ENCODE measurements at places on chromosomes 13 and 19.

GRCh38 chr19:16417660-16418596 is 53.8 kb downstream of the EPS15L1 start:
- H3K27me3 ChIP-seq: no peaks in the 10 kb centered on the region
- H3K4me1 ChIP-seq: no peaks in the 10 kb centered on the region
- no peak overlapping the region for H3K4me3 ChIP-seq
- peak; percentile 78 for DNase-seq
- H3K36me3 ChIP-seq: peaks cover 3% of the 10 kb centered on the region

DNA sequence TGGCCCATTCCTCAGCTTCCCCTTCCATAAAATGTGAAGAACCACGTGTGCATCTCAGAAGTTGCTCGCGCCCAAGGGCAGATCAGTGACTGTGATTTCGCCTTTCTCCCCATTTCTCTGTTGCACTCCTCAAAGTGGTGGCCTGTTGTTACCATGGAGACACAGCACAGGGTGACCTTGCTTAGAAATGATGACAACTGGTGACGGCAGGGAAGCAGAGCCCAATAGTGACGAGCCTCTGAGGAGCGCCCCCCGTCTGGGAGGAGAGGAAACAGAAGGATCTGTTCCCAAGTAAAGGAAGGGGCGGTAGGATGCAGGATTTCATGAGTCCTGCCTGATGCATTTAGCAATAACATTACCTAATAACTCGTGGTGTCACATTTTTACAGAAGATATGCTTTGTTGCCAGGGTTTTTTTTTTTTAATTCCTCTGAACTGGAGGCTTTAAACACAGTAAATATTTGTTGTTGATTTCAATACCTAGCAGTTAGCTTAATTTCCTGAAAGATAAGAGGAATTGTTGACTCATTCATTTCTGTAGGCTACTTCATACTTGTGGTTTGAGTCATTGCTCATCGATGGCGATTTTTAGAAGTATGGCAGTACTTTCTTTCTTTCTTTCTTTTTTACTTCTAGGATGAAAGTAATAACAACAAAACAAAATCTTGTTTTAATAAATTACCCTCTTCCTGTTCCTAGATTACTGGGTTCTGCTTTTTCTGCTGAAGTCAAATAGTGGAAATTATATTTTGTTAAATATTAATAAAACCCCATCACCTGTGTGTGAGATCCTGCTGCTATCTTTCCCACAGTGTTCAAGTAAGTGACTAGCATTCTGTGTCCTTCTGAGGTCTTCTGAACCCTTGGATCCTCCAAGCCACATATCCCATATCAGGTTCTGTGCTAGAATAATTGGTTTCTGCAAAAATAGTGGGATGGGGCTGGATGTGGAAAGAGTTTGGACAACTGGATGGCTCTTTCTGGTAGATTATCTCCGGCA is 36.0 kb downstream of the MBNL2 start:
- H3K27me3 ChIP-seq: no peaks in the 10 kb centered on the region
- H3K4me3 ChIP-seq: peak overlapping the region; percentile 44
- no peaks in the 10 kb centered on the region for H3K36me3 ChIP-seq
- peak overlapping the region; percentile 98 for H3K27ac ChIP-seq
- DNase-seq: peak; percentile 91

- no peak overlapping the region for H3K27ac ChIP-seq
- H3K4me1 ChIP-seq: no peaks in the 10 kb centered on the region
- H3K27me3 ChIP-seq: no peaks in the 10 kb centered on the region
- H3K36me3 ChIP-seq: no peaks in the 10 kb centered on the region
- H3K4me3 ChIP-seq: no peak overlapping the region
Observed at GRCh38 chr13:29693275-29693945, 97.9 kb upstream of the SLC7A1 start.

DNA sequence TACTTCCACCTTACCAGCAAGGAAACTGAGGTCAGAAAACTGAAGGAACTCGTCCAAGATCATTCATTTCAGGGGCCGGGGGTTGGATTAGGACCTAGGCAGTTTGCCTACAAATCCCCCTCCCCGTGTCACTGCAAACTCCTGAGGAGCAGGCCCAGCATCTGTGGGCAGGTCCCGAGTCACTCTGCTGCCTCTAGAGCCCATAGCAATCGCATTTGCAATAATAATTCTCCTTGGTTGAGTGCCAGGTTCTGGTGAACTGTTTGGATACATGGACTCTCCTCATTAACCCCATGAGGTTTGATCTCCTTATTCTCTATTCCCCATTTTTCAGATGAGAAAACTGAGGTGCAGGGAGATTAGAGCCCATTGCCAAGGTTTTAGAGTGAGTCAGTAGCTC is 903 bp downstream of the PIN1 start:
- peak overlapping the region; percentile 94 for H3K4me3 ChIP-seq
- H3K36me3 ChIP-seq: no peaks in the 10 kb centered on the region
- 0 out of 2 replicates have a peak, but pooled peaks cover 7% of the 10 kb centered on the region for H3K4me1 ChIP-seq

GRCh38 chr19:2675892-2676291 is 26.6 kb downstream of the GNG7 start:
- no peak overlapping the region for H3K27ac ChIP-seq
- H3K4me3 ChIP-seq: no peak overlapping the region
- H3K4me1 ChIP-seq: no peaks in the 10 kb centered on the region

GRCh38 chr13:66087269-66087710 is 1142.8 kb downstream of the PCDH9 start:
- H3K27me3 ChIP-seq: no peaks in the 10 kb centered on the region
- no peaks in the 10 kb centered on the region for H3K4me1 ChIP-seq
- no peak for DNase-seq
- H3K27ac ChIP-seq: no peak overlapping the region
- H3K36me3 ChIP-seq: no peaks in the 10 kb centered on the region

DNA sequence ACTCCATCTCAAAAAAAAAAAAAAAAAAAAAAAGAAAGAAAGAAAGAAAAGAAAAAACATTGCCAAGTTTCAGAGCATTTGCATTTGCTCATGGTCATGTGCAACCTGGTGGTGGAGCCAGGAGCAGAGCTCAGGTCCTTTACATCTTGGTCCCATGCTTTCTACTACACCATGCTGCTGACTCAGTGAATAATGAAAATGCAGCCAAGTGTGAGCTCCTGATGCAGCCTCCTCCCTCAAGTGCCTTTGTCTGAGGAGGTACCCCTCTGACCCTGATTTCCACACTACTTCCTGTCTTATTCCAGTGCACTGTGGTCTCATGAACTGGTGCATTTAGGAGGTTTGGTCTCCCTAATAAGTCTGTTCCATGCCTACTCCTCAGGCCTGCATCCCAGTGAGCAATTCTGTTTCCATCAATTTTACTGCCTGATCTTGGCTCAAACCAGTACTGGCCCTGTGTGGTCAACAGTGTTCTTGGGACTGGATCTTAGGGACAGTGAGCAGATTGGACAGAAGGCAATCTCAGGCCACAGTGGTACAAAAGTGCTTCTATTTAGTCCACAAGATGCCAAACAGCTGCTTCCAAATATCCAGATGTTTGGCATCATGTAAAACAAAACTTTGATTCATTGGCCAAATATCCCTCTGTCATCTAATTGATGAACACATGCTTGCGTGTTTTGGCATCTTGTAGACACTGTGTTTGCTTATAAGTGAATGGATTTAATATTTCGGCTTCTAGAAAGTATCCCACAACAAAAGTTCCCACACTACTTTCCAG is 28.8 kb upstream of the LRCH1 start:
- H3K4me3 ChIP-seq: no peak overlapping the region
- peak; percentile 41 for DNase-seq
- no peak overlapping the region for H3K27ac ChIP-seq

DNA sequence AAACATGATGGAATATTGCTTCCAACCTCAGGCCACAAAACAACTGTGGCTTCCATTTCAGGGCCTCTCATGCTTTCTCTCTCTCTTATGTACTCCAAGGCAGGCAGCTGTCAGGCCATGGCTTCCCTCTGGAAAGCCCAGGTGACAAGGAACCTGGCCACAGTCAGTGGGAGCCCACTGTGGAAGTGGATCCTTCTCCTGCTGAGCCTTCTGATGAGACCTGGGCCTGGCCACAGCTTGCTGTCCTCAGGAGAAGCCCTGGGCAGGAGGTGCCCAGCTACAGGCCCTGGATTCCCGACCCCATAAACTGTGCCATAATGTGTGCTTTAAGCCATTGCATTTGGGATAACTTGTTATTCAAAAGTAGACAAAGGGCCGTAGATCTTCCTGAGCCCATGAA is 71.2 kb downstream of the SPACA7 start:
- H3K27me3 ChIP-seq: peaks cover 22% of the 10 kb centered on the region
- no peaks in the 10 kb centered on the region for H3K4me1 ChIP-seq
- H3K36me3 ChIP-seq: no peaks in the 10 kb centered on the region
- H3K4me3 ChIP-seq: no peak overlapping the region

DNA sequence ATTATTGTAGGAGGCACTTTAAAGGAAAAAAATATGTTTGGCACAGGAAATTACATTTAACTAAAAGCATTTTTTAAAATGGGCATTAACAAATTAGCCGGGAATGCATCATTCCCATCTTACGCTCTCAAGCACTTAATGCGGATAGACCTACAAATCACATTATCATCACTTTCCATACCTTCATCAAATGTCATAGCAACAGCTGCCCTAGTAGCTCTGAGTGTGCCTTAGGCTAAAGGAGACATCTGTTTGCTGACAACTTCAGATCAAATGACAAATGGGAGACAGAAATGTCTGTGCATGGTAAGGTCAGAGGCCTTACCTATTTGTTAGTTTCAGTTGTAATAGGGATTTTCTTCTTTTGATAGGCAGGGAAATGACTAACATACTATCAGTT is 773.2 kb upstream of the SLC10A2 start:
- H3K4me1 ChIP-seq: no peaks in the 10 kb centered on the region
- H3K36me3 ChIP-seq: no peaks in the 10 kb centered on the region
- no peak overlapping the region for H3K4me3 ChIP-seq
- H3K27me3 ChIP-seq: no peaks in the 10 kb centered on the region
- no peak for DNase-seq

DNA sequence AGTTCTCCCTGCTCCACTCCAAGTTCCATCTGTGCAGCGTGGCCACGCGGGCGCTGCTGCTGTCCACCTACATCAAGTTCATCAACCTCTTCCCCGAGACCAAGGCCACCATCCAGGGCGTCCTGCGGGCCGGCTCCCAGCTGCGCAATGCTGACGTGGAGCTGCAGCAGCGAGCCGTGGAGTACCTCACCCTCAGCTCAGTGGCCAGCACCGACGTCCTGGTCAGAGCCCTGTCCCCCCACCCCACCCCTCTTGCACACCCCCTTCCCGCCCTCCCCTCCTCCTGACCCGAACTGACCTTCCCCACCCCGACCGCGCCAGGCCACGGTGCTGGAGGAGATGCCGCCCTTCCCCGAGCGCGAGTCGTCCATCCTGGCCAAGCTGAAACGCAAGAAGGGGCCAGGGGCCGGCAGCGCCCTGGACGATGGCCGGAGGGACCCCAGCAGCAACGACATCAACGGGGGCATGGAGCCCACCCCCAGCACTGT is 11.6 kb downstream of the FUZ start:
- no peaks in the 10 kb centered on the region for H3K27me3 ChIP-seq
- H3K4me3 ChIP-seq: peak overlapping the region; percentile 42
- DNase-seq: no peak

- H3K4me3 ChIP-seq: no peak overlapping the region
- peaks cover 5% of the 10 kb centered on the region for H3K4me1 ChIP-seq
- DNase-seq: no peak
Observed at GRCh38 chr19:16043156-16043757, 33.0 kb upstream of the TPM4 start.

GRCh38 chr13:104847922-104848321 is 1687.5 kb downstream of the EFNB2 start:
- DNase-seq: no peak
- no peaks in the 10 kb centered on the region for H3K4me1 ChIP-seq
- no peaks in the 10 kb centered on the region for H3K27me3 ChIP-seq
- no peak overlapping the region for H3K4me3 ChIP-seq

- H3K27ac ChIP-seq: peak overlapping the region; percentile 66
- H3K36me3 ChIP-seq: no peaks in the 10 kb centered on the region
- peak overlapping the region; percentile 36 for H3K4me3 ChIP-seq
- no peaks in the 10 kb centered on the region for H3K27me3 ChIP-seq
- H3K4me1 ChIP-seq: peaks cover 24% of the 10 kb centered on the region
Observed at GRCh38 chr13:26561067-26561466, 3.6 kb downstream of the WASF3 start.

GRCh38 chr13:92459306-92459705 is 767.3 kb upstream of the GPC6 start:
- no peak overlapping the region for H3K27ac ChIP-seq
- H3K4me3 ChIP-seq: no peak overlapping the region
- H3K27me3 ChIP-seq: no peaks in the 10 kb centered on the region
- no peaks in the 10 kb centered on the region for H3K36me3 ChIP-seq
- H3K4me1 ChIP-seq: no peaks in the 10 kb centered on the region
- no peak for DNase-seq

- H3K27ac ChIP-seq: no peak overlapping the region
- H3K36me3 ChIP-seq: no peaks in the 10 kb centered on the region
- no peaks in the 10 kb centered on the region for H3K4me1 ChIP-seq
- H3K4me3 ChIP-seq: no peak overlapping the region
- H3K27me3 ChIP-seq: no peaks in the 10 kb centered on the region
Observed at GRCh38 chr13:20559659-20560356, 7.1 kb upstream of the IFT88 start.

- no peaks in the 10 kb centered on the region for H3K27me3 ChIP-seq
- H3K27ac ChIP-seq: no peak overlapping the region
- H3K4me1 ChIP-seq: no peaks in the 10 kb centered on the region
- DNase-seq: no peak
- H3K4me3 ChIP-seq: no peak overlapping the region
Observed at GRCh38 chr19:54607785-54608150, 14.3 kb downstream of the LILRA1 start.

GRCh38 chr13:42899266-42899665 is 92.8 kb downstream of the EPSTI1 start:
- H3K27ac ChIP-seq: no peak overlapping the region
- peaks cover 5% of the 10 kb centered on the region for H3K4me1 ChIP-seq
- H3K36me3 ChIP-seq: no peaks in the 10 kb centered on the region
- DNase-seq: no peak
- no peak overlapping the region for H3K4me3 ChIP-seq

DNA sequence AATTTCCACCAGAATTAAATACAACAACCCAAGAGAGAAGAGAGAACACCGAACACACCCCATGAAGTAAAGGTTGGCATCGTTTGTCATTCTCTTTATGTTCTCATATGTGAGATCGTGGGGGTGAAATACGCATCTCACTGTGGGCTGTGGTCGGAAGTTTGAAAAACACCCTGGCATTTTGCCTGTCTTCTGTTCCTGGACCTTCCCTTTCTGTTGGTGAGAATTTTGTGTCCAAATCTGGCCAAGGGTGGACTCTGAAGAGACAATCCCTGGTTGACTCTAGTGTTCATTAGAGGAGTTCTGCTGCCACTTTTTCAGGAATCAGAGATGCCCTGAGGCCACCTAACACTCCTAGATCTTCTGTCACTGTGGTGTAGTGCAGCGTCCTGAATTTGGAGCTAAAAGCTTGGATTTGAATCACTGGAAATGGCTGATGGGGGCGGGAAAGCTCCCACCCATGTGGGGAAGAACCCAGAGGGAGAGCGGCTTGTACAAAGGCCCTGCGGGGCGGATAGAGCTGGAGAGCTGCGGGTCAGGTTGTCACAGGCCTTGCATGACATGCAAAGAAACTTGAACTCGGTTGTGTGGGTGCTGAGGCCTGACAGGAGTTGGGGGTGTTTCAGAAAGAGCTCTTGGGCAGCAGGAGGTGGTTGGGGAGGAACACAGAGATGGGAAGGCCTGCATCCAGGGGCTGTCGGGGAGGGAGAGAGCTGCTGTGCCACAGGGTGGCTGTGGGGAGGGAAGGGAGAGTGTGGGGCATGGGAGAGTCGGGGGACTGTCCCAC is 11.1 kb upstream of the SPATA13 start:
- peak; percentile 64 for DNase-seq
- no peaks in the 10 kb centered on the region for H3K27me3 ChIP-seq
- peak overlapping the region; percentile 94 for H3K27ac ChIP-seq

GRCh38 chr19:30886222-30886621 is 463.0 kb downstream of the TSHZ3 start:
- H3K4me1 ChIP-seq: no peaks in the 10 kb centered on the region
- no peak overlapping the region for H3K4me3 ChIP-seq
- H3K36me3 ChIP-seq: no peaks in the 10 kb centered on the region

Data from GM23248 (cell line).